ENCODE measurements at places on chromosomes 5 and 9. TPM values are rescaled to one million over a fixed set of nuclear protein-coding genes. Genes with fewer than 3 reads are reported as not detected.

GRCh38 chr5:96338624-96339415 lies 94.2 kb downstream of the PCSK1 start:
- no peak for DNase-seq

DNA sequence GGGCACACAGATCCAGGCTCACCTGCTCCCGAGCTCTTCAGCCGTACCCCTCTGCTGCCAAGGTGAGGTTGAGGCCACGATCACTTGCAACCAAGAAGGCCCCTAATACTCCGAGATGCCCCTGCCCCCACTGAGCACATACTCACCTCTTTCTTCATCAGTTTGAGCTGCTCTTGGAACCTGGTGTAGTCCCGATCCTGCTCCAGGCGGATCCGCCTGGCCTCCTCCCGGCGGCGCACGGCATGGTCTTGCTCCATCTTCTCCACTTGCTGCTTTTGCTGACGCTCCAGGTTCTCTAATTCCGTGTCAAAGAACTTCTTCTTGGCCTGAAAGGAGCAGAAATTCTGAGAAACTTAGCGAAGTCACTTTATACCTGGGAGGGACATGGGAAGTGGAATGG lies 75.7 kb upstream of the FBXW11 start:
- DNase-seq: no peak

- no peak for DNase-seq
Measured at GRCh38 chr5:148897842-148898241, 71.4 kb downstream of the ADRB2 start.

DNA sequence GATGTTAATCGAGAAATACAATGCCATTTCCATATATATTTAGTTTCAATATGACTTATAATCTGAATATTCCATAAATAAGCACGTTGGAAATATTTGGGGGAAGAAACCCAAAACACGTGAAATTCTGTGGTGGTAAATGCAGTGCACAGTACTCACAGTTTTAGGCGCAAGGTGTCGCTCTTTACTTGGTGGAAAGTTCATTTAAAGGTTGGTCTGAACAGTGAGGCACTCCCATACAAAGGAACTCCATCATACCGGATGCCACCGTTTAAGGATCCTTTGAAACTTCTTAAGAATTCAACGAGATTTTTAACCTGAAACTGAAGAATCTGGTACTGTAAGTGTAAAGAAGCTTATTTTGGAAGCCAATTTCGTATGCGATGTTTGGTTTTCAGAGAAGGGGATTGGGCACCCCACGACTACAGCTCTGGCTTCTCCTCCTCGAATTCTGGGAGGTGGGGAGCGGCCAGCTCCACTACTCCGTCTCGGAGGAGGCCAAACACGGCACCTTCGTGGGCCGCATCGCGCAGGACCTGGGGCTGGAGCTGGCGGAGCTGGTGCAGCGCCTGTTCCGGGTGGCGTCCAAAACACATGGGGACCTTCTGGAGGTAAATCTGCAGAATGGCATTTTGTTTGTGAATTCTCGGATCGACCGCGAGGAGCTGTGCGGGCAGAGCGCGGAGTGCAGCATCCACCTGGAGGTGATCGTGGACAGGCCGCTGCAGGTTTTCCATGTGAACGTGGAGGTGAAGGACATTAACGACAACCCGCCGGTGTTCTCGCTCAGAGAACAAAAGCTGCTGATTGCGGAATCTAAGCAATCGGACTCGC lies at the start of gene PCDHA11:
TSS of gene PCDHA11 (plus strand) at position 237 of the 834 bp plus-strand sequence. CDS start at position 384, 147 bp downstream.
- peak; percentile 50 for DNase-seq

- DNase-seq: peak; percentile 68
Measured at GRCh38 chr5:167525004-167525403, 766.4 kb upstream of the WWC1 start.

GRCh38 chr5:175222621-175223020 lies 221.4 kb downstream of the DRD1 start:
- DNase-seq: no peak

DNA sequence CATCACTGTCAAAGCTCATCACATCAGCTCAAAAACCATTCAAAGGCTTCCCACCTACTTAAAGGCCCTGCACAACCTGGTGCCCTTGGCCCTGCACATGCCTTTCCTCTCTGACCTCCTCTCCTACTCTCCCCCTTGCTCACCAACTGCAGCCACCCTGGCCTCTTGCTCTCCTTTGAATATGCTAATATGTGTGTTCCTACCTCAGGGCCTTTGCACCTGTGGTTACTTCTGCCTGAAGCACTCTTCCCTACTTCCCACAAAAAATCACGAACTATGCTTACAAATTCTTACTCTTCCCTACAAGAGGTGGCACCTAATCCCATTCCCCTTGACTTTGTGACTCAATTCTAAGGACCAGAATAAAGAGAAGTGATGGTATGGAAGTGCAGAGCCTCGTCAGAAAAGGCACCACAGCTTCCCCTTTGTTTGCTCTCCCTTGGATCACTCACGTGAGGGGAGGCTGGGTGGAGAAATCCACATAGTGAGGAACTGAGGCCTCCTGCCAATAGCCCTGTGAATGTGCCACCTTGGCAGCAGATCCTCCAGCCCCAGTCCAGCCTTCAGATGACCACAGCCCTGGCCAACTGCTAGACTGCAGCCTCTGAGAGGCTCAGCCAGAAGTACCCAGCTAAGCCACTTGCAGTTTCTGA lies 3.2 kb upstream of the TMEM171 start:
- DNase-seq: no peak

GRCh38 chr9:113516840-113517577 lies 53.5 kb downstream of the RGS3 start:
- no peak for DNase-seq

GRCh38 chr9:18058564-18059442 lies 415.1 kb upstream of the ADAMTSL1 start:
- no peak for DNase-seq

GRCh38 chr5:73861313-73861988 lies 235.5 kb downstream of the ARHGEF28 start:
- no peak for DNase-seq

DNA sequence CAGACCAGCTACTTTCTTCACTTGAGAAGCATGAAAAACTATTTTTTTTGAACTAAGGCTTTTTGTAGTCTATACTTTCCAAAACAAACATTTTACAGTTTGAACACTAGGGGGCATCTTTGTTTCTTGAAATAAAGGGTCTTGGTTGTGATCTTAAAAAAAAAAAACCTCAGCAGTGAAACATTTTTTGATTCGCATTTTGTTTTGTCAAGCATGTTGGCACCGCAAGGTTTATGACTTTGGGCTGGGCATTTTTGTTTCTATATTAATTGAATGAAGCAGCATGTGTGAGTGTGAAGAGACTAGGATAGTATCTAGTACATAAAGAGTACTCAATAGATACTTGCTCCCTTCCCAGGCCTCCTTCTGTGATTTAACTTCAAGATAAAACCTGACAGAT lies 31.6 kb upstream of the ACOT12 start:
- peak; percentile 75 for DNase-seq

DNA sequence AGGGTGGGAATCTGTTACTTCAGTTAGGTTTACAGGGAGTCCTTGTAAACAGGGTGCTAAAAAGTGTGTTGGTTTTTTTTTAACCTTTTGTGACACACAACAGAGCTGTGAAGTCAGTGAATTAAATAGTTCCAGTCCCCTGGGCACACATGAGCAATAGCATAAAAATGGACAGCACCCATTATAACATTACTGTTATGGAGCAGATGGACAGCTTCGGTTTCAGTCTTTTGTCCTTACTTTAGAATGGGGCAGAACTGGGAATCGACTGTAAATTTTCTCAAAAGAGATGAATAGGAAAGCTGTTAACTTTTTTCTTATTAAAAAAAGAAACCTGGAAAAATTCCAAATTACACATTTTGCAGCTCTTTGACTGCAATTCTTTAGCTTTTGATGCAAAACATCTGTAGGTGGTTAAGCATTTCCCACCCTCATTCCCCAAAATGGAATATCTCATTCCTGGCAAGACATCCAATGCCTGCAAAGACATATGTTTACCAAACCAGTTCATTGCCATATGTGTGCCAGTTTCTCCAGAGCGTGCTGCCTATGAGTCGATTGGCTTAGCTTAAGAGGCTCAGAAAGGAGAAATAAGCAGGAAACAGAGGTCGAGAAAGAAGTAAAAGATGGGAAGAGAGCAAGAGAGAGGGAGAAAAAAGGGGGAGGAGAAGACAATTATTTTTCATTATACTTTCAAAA lies 212.3 kb upstream of the TMEM161B start:
- peak; percentile 75 for DNase-seq

SEMA5A gene
- polyA plus RNA-seq: 2.5 TPM

GPSM1 gene
- 83.8 TPM for polyA plus RNA-seq

FOXD4L3 gene
- polyA plus RNA-seq: not detected

PCDHGA1 gene
- polyA plus RNA-seq: 4.9 TPM

RHOBTB3 gene
- 39.1 TPM for polyA plus RNA-seq

Measured in brain (organoid and tissue), 16 donors.